ENCODE measurements at places on chromosomes 6 and 20.

DNA sequence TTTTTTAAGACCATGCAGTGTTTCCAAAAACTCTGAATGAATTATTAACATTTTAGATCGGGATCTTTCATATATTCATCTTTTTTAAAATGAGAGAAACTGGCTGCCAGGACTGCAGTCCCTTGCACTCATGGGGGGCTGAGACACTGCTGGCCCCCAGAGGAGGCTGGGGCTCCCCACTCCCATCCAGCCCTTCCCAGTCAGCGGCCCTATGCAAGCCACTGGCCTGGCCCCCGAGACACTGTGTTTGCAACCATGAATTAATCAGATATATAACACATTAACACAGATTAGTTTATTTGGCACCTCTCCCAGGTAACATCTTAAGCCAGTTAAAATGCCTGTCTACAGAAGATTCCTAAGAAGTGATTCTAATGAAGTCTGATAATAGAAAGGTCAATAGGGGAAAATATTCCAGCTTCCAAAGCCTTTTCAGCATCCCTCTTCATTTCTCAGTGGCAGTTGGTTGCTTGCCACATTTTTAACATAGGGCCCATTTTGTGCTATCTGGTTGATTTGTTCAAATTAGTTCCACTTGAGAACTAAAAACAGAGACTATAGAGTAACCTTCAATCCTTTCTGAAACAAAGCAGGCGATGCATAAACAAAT lies 184.4 kb upstream of the FBXL4 start:
- DNase-seq = no peak

DNA sequence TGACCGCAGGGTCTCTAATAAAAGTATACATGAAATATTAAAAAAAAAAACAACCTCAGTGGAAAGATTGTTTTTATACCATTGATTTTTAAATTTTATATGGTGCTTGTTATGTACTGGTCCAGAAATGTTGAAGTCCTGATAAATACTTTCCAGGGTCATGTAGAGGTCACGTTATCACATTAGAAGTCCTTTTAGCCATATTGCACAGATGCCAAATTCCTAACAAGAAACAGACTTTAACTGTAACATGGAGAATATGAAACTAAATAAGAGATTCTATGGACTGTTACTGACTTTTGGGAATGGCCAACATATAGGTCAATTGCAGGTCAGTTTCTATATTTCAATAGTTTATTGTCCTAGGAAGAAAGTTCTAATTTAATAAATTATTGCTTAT lies 89.0 kb downstream of the ADGRB3 start:
- no peak for DNase-seq

DNA sequence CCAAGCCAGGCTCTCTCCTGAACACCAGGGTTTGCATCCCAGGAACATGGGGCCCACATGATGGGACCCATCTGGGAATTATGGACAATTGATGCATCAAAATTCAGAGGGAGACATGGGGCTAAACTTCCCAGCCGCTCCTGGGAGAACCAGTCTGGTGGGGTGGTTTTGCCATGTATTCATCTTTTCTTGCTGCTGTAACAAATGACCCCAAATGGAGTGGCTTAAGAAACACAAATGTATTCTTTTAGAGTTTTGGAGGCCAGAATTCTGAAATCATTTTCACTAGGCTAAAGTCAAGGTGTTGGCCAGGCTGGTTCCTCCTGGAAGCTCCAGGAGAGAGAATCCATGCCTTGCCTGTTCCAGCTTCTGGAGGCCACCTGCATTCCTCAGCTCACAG lies 6.5 kb downstream of the SLC13A3 start:
- DNase-seq = no peak

GRCh38 chr20:38855356-38855755 lies 49.9 kb downstream of the PPP1R16B start:
- peak; percentile 30 for DNase-seq

GRCh38 chr6:156126535-156126934 lies 650.6 kb upstream of the ARID1B start:
- no peak for DNase-seq

DNA sequence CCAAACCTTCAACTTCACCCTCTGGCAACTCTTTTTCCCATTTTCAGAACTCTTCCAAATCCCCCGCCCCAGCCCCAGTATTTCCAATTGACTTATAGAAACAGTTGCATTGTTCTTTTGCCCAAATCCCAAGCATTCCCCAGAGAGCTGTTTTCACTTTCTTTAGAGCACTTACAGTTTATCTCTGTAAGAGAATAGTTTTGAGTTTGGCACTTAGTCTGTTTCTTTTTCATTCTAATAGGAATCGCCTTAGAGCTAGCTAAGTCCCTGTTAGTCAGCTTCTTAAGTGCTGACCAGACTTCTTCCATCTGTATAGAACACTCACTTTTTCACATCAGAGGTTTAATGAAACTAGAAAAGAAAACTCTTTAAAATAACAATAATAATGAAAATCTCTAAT lies 374.2 kb upstream of the FLRT3 start:
- no peak for DNase-seq

GRCh38 chr6:154989448-154989847 lies 5.7 kb upstream of the TIAM2 start:
- DNase-seq = no peak

DNA sequence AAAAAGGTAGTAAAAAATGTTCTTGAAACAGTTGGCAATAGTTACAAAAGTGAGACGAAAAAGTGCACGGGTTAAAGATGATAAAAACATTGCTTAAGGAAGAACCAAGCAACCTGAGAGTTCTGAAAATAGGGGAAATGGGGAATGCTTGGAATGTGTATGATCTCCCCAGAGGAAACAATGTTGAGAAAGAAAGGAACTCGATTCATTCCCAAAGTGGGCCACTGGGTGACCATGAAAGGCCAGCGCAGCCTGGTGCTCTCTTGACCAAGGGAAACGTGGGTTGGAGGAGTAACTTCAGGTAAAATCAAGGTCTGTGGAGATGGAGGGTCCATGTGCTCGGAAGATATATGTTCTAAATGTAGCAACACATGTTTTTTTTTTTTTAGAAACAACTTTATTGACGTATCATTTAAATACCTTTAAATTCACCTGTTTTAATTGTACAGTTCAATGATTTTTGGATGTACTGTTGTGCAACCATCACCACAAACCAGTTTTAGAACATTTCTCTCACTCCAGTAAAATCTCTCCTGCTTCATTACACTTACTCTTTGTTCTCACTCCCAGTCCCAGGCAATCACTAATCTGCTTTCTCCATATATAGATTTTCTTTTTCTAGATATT lies 34.5 kb upstream of the CEP85L start:
- DNase-seq = no peak

DNA sequence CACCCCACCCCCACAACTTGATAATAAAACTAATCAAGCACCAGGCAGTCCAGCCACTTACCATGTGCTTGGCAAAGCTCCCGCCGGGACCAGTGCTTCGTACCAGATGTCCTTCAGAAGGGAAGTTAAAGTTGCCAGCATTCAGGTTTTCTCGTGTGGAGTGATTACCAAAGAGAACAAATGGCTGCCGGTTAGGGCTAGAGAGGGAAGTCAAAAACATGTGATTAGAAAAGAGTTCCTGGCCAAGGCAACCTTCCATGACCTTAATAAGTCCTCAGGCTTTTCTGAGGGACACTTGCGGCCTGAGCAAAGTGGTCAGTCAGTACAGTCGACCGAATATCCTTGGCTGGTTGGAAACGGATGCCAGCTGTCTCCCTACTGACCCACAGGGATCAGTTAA lies 67.0 kb downstream of the DNAAF9 start:
- DNase-seq = no peak

DNA sequence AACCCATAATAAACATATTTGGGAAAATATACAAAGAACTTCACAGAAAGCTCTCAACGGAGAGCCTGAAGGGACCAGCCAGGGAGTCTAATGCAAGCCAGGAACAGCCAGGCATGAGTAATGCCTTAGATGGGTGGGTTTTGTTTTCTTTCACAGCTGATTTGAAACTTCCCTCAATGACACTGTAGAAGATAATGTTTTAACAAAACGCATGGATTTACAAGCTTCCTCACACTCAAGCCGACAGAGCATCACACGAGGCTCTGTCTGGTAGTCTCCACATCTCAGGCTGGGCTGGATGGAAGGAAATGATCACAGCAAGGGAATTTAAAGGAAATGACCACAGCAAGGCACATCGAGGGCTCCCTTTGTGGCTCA lies 113.9 kb downstream of the GMPR start:
- no peak for DNase-seq

DNA sequence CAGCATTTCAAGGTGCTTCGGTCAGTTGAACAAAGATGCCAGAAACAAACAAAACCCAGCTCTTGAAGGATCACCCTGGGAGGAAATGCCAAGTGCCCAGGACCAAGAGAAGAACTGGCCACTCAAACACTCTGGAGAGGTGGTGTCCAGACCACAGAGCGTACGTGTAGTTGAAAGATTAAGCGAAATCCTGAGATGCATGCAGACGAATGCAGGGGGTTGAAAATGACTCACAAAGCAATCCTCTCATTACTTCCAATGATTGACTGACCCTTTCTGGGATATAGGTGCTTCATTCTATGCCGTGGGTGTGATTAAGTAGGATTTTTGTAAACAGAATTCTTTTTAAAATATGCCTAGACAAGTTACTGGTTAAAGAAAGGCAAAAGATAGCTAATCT lies 71.5 kb upstream of the ATXN1 start:
- no peak for DNase-seq

GRCh38 chr6:133130863-133131262 lies 110.3 kb upstream of the EYA4 start:
- DNase-seq = no peak

DNA sequence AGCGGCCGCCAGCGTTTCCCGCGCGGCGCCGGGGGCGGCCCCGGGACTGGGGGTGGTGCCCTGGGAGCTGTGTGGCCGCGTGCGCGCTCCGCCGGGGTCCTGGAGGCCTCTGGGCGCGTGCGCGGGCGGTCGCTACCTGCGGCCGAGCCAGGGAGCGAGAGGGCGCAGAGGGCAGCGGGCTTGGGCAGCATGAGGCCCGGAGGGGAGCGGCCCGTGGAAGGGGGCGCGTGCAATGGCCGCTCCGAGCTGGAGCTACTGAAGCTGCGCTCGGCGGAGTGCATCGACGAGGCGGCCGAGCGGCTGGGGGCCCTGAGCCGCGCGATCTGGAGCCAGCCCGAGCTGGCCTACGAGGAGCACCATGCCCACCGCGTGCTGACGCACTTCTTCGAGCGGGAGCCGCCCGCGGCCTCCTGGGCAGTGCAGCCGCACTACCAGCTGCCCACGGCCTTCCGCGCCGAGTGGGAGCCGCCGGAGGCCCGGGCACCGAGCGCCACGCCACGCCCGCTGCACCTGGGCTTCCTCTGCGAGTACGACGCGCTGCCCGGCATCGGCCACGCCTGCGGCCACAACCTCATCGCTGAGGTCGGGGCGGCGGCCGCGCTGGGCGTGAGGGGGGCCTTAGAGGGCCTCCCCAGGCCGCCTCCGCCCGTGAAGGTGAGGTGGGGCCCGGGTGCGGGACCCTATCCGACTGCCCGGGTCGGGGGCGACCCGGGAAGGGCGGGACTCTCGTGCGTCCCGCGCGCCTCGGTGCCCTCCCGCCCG lies at the start of gene PM20D2:
PM20D2 (plus strand) TSS at position 100 of the 762 bp plus-strand sequence; CDS start at position 190, 90 bp downstream.
- DNase-seq = peak; percentile 81

GRCh38 chr20:856361-856775 lies 22.9 kb downstream of the FAM110A start:
- DNase-seq = peak; percentile 78

DNA sequence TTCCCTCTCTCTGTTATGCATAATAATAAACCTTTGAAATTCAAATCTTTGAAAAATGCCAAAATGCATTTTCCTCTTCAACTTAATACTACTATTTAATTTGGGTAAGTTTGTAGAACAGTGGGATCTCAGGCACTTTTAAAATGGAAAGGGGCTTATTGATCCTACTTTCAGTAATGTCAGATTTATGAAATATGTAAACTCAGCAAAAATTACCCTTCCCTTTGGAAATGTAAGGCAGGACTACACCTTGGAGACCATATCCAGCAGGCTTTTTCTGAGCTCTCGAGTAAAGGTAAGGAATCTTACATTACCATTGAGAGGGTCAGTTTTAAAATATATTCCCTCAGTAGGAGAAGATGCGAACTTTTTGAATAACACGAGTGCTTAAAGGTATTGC lies 149.0 kb downstream of the LAMP5 start:
- no peak for DNase-seq

- DNase-seq = no peak
Measured at GRCh38 chr6:1013656-1014430, 298.1 kb upstream of the FOXQ1 start.

GRCh38 chr20:15811951-15812350 lies 761.3 kb downstream of the KIF16B start:
- no peak for DNase-seq

- no peak for DNase-seq
Measured at GRCh38 chr6:28943223-28943556, 19.4 kb upstream of the TRIM27 start.

DNA sequence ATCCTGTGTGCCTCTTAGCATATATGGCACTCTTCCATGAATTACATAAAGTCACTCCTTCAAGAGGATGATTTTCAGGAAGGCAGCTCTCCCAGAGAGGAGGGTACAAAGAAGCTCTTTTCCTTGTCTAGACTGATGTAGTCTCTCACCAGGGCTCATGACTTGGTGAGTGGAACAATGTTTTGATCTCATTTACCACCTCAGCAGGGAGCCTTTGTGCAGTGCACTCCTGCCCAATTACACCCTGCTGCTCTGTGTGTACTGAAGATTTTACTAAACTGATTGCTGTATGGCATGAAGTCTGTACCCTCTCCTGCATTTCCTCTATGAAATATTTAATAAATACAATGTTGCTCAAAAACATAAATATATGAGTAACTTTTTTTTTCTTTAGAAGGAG lies 598.3 kb upstream of the HS3ST5 start:
- DNase-seq = no peak

DNA sequence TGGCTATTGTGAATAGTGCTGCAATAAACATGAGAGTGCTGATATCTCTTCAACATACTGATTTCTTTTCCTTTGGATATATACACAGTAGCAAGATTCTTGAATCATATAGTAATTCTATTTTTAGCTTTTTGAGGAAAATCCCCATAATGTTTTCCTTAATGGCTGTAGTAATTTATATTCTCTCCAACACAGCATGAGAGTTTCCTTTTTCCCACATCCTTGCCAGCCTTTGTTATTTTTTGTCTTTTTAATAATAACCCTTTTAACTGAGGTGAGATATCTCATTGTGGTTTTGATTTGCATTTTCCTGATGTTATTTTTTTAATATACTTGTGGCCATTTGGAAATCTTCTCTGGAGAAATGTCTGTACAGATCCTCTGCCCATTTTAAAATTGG lies 132.6 kb downstream of the PRL start:
- no peak for DNase-seq

Data from RKO (cell line).